ENCODE measurements at places on chromosomes 3 and 15.
A peak's percentile ranks its signal among the peaks of the same experiment; 100 is the strongest.

- DNase-seq, result no peak
These were observed 159.8 kb upstream of the NUDT16 start for GRCh38 chr3:131221731-131222130.

- no peak for DNase-seq
These were observed 130.8 kb downstream of the MINAR1 start for GRCh38 chr15:79562899-79563298.

DNA sequence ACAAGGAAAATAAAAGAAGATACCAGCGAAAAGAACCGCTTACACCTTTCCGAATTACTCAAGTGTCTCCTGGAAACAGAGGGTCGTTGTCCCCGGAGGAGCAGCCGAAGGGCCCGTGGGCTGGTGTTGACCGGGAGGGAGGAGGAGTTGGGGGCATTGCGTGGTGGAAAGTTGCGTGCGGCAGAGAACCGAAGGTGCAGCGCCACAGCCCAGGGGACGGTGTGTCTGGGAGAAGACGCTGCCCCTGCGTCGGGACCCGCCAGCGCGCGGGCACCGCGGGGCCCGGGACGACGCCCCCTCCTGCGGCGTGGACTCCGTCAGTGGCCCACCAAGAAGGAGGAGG, 325 bp downstream of the ALCAM start:
- peak; percentile 63 for DNase-seq

DNA sequence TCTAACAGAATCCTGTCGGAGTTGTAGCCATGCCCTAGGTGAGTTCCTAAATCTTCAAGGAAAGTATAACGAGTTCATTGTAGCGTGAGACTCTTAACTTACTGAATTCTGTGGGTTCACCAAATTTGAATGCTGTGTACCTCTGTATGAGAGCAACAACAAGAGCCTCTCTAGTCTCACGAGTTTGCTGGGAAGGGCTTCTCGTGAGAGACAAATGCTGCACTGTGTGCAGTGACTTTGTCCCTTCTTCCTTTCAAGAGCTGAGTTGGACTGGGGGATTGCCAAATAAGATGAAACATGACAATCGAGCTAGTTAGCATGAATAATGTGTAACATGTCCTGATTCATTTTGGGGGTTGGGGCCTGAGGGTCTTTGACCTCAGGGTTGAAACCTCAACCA, 32.2 kb downstream of the KAT2B start:
- peak; percentile 66 for DNase-seq

DNA sequence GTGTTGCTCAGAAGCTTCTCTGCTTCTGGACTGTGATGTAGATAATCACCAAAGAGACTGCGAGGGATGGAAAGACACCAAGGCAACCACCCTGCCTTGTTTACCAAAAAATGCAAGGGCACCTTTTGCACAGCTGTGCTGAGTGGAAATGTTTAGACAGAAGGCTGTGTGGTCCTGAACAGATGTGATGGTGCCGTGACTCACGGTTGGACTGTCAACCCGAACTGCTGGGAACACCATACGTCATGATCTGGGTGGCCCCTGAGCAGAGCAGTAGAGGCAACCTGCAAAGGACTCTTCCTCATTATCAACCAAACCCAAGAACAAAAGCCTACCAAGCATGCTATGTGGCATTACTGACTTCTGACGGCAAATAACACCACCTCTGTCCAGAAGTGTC, 61.3 kb upstream of the LPP start:
- DNase-seq, result no peak

DNA sequence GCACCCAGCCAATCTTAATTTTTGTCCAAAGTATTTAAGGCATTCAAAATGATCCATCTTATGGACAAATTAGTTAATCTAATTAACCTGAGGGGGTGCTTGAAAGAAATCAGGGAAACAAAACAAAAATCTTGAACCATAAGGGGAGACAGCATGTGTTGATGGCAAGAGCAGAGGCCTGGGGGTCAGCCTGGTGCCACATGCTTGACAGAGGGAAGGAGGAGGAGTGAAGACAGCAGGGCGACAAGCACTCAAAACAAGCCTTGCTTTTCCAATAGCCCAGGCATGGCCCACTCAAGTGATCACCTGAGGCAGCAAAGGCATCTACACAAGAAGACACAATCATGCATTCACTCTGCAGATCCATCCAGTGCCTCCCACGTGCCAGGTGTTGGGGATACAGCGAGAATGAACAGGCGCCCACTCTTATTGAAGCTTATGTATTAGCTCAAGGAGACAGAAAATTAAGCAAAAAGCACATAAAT, 25.0 kb upstream of the MGLL start:
- DNase-seq, result no peak

DNA sequence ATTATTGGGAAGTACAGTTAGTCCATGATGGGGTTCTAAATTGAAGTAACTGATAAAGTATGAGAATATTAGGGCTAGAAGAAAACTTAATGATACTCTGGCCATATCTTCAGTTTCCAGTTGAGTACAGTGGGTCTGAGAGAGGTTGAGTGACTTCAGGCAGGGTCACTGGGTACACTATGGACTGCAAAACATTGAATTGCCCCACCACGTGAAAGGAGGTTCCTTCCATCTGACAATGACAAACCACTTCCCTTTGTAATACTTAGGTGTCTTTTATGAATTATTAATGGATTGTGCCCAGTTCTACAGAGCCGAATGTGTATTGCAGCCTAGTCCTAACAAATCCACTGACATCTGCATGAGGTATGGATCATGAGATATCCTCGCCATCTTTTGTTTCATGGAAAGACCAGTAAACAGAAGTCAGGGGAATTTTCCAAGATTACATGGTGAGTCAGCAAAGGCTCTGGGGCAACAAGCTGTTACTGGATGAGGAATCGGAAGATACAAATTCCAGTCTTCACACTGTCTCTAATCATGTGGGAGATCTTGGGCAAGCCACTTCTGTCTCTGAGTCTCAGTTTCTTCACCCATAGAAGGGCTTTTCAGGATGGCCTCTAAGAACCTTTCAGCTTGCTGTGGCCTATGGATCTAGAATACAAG, 66.5 kb upstream of the BCL6 start:
- DNase-seq, result no peak

DNA sequence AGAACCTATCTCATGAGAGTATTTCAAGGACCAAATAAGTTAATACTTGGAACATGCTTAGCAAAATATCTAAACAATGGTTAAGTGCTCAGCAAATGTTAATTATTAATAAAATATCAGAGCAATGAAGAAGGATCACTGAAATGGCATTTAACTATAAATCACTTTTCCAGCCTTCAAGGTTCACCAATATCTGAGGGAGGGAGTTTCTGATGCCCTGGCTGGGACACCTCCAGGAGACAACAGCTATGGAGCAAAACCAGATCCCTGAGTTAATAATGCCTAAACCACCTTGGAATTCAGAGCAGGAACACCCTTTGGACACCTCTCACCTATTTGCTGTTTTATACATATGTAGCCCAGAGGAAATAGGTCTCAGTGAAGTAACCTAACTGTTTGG, 6.4 kb upstream of the FAM174B start:
- no peak for DNase-seq

DNA sequence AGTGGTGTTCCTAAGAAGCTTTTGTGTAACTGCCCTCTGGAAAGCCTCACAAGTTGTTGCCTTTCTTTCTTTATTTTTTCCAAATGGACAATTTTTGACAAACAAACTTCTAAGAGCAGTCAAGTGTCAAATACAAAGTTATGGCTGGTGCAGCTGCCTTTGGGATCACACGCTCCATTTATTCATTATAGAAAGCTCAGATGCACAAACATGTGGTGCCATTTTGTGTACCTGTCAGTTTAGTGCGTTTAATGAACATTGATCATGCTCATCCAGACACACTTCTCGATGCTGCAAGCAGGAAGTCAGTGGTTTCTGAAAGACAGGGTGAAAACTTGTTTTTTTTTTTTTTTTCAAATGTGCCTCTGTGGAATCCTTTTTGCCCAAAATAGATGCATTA, 324.5 kb downstream of the CNTN4 start:
- no peak for DNase-seq

GRCh38 chr3:128770387-128770786, 44.4 kb downstream of the RAB7A start:
- DNase-seq, result no peak

- DNase-seq, result no peak
These were observed at the start of gene PLA2G4D for GRCh38 chr15:42094512-42094963. TSS of gene PLA2G4D (minus strand) at chr15:42094562. CDS start at chr15:42094459, 103 bp downstream.

GRCh38 chr3:197465197-197465995, 90.4 kb downstream of the BDH1 start:
- DNase-seq, result no peak

- no peak for DNase-seq
These were observed 65.1 kb downstream of the GOLIM4 start for GRCh38 chr3:168030577-168030976.

GRCh38 chr3:100006570-100007271, 107.6 kb downstream of the FILIP1L start:
- no peak for DNase-seq

GRCh38 chr3:58491506-58492402, at the start of gene KCTD6:
TSS of gene KCTD6 (plus strand) at chr3:58492096. CDS start at chr3:58498756, 6,660 bp downstream.
- DNase-seq, result peak; percentile 86

GRCh38 chr3:47542471-47543173, 29.1 kb upstream of the ELP6 start:
- DNase-seq, result peak; percentile 53

DNA sequence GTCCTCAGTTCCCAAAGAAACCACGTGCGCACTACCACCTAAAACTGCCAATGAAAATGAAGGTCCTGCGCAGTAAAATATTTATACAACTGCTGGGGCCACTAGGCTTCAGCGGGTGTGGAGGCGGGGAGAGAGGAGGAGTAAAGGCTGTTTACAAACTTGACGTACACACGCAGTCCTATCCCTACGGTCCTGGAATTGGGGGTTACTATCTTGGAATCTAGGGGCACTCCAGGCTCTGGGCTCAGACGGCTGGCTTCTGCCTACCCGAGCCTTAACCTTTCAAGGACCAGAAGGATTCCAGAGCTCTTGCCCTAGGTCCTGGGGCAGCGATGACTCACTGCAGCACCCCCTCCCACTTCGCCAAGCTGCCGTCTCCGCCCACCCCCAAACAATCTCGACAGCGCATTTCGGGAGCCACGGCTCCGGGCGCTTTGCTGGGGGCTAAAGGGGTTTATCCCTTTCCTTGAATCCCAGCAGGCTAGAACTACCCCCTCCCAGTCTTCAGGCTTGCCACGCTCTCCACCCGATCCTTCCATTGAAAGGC, 3.0 kb downstream of the ADAMTS9 start:
- no peak for DNase-seq

- DNase-seq, result no peak
These were observed 11.0 kb downstream of the GABPB1 start for GRCh38 chr15:50344006-50344464.

- no peak for DNase-seq
These were observed 30.2 kb downstream of the ZNF710 start for GRCh38 chr15:90031231-90031791.

- no peak for DNase-seq
These were observed 5.4 kb downstream of the NBEAL2 start for GRCh38 chr3:46984591-46985459.

- no peak for DNase-seq
These were observed 2.5 kb downstream of the NBEAL2 start for GRCh38 chr3:46981932-46982471.

Measured in nucleus accumbens (tissue), 56 donors.